ENCODE measurements at places on chromosomes 2 and 18. TPM values are rescaled to one million over a fixed set of nuclear protein-coding genes. Genes with fewer than 3 reads are reported as not detected.

TSPYL6 gene
- not detected for polyA plus RNA-seq

POU3F3 gene
- 0.07 TPM for polyA plus RNA-seq

HOXD11 gene
- not detected for polyA plus RNA-seq

ANKRD44 gene
- polyA plus RNA-seq = 4.8 TPM

CYP26B1 gene
- polyA plus RNA-seq = 7.2 TPM
